ENCODE measurements at places on chromosomes 1 and 21.
A peak's percentile ranks its signal among the peaks of the same experiment; 100 is the strongest.

- DNase-seq = no peak
Observed at GRCh38 chr1:83024251-83024767, 974.6 kb downstream of the TTLL7 start.

DNA sequence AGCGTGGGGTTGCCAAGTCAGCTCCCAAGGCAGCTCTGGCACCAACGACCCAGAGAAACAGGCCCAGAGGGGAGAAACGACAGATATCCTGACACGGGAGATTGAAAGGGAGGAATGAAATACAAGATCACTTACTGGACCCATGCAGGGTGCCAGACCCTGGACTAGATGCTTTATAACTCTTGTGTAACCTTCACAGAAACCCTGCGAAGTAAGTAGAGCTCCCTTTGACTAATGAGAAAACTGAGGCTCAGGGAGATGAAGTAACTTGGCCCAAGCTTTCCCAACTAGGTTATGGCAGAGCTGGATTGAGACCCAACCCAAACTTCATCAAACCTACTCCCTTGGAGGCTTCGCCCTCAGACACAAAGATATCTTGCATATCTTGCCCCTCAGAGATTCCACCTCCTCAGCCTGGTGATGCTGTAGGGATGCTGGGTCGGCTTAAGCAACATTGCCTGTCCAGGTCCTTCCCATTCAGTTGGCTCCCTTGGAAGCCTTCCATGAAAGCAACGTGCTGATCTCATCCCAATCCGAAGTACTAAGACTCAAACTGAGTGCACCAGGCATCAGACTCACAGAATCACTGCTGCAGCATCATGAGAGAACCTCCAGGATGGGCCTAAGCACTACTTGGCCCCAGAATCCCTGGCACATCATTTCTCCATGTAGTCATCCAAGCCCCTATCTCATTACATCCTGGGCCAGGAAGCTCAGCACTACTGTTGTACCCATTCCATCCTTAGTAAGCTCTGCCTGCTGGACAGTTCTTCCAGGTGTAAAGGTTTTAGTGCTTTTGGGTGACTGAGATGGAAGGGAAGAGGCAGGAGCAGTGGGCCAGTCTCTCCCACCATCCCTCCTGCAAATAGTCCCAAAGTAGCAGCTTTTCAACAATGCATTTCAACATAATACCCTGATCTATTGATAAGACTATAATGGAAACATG is 1.1 kb upstream of the IGSF9 start:
- no peak for DNase-seq

GRCh38 chr1:20936216-20936615 is 149.1 kb upstream of the HP1BP3 start:
- DNase-seq = no peak

- no peak for DNase-seq
Observed at GRCh38 chr1:110601332-110601731, 4.8 kb downstream of the KCNA2 start.

DNA sequence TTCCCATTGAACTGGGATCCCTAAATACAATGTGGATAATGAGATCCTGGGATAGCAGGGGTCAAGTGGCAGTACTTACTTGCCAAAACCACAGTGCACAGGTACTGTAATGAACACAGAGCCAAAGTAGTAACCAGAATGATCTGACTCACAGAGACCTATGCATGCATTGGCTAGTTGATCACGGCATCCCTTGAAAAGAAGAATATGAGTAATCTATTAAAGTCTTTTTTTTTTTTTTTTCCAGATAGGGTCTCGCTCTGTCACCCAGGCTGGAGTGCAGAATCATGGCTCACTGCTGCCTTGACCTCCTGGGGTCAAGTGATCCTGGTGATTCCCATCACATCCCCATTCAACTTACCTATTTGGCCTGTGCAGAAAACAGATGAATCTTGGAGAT is 29.4 kb upstream of the EIF4G3 start:
- no peak for DNase-seq

DNA sequence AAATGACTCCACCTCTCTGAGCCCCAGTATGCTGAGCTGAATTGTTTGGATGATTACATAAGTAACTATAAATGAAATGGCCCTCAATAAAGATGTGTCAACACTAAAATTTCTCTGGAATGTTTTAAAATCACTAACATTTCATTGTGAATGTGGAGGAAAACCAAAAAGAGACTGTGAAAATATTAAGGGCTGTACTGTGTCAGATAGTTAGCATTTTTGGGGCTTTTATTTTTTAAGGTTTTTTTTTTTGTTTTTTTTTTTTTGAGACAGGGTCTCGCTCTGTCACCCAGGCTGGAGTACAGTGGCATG is 6.3 kb downstream of the MYOC start:
- no peak for DNase-seq

DNA sequence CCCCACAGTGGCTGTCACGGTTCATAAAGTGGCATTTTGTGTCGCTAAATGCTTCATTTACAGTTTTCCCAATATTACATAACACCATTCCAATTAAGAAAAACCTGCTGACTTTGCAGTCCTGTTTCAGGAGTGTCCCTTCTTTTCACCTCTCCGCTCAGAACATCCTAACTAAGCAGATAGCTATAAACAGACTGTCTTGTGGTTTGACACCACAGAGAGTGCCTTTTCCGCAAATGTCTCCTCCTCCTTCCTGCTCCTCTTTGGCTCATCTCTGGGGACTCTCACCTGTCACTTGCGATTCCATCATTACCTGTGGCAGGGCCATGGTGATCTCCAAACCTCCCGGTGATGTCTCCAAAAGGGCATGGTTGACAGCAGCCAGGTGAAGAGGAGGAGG is 119.0 kb downstream of the CNIH3 start:
- no peak for DNase-seq

GRCh38 chr1:184761969-184762485 is 7.4 kb upstream of the EDEM3 start:
- no peak for DNase-seq

GRCh38 chr1:869499-870244 is 54.1 kb upstream of the SAMD11 start:
- peak; percentile 76 for DNase-seq

DNA sequence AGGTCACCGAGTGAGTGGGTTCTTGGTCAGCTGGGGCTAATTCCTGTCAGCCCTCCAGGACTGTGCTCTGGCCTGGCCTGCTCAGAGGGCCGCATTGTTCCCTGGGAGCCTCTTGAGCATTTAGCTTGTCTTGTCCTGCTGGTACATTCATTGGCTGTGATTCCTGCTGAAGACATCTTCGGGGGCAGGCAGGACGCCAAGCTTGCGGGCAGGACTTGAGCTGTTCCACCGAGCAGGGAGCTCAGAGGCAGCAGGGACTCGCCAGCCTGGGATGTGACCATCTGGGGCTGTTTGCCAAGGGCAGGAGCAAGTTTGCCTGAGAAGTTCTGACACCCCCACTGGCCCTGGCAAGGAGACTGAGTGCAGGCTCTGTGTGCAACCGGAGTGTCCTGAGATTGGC is 7.0 kb upstream of the SLC26A9 start:
- DNase-seq = no peak
